Mesothelial cell of epicardium (in vitro differentiated cells): ENCODE measurements at places on chromosomes 13 and 19.

- DNase-seq: no peak
Measured at GRCh38 chr13:30895773-30896172, 10.3 kb upstream of the MEDAG start.

- DNase-seq: peak; percentile 85
Measured at GRCh38 chr19:49145573-49146407, 9.4 kb downstream of the HRC start.

GRCh38 chr13:30334663-30335386, 27.5 kb upstream of the KATNAL1 start:
- no peak for DNase-seq

- no peak for DNase-seq
Measured at GRCh38 chr19:8004723-8005513, 523 bp downstream of the ELAVL1 start.

GRCh38 chr13:52950436-52950956, 78.1 kb upstream of the OLFM4 start:
- DNase-seq: no peak

GRCh38 chr13:113765564-113765910, 6.5 kb downstream of the TMEM255B start:
- no peak for DNase-seq

- DNase-seq: no peak
Measured at GRCh38 chr19:7637374-7638256, 705 bp downstream of the STXBP2 start.

DNA sequence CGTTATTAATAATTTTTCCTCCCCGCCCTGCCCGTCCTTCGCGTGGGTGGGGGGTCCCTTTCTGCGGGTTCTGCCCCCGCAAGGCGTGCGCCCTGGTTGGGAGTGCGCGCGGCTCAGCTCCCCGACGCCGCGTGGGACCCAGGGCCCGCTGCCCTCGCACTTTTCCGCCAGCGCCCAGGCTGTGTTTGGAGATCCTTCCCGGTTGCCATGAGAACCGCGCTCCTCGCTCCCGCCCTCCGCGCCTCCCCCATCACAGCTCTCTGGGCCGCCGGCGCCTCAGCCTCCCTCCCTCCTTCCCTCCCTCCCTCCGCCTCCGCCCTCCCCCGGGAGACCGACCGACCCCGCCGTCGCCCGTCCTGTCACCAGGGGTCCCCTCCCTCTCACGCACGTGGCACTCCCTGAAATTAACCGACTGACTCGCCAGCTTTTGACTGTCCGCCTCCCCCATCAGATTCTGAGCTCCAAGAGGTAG, 2.4 kb upstream of the SSBP4 start:
- DNase-seq: peak; percentile 86

GRCh38 chr19:45173816-45174215, 4.2 kb downstream of the TRAPPC6A start:
- no peak for DNase-seq
